Activated T-cell treated with anti-CD3 and anti-CD28 coated beads, Interleukin-2, amount 50 U/mL, for 1 hour (primary cell): ENCODE measurements at places on chromosomes 11 and 22.

GRCh38 chr22:45441138-45441537 is 27.6 kb downstream of the RIBC2 start:
- DNase-seq: peak; percentile 38

DNA sequence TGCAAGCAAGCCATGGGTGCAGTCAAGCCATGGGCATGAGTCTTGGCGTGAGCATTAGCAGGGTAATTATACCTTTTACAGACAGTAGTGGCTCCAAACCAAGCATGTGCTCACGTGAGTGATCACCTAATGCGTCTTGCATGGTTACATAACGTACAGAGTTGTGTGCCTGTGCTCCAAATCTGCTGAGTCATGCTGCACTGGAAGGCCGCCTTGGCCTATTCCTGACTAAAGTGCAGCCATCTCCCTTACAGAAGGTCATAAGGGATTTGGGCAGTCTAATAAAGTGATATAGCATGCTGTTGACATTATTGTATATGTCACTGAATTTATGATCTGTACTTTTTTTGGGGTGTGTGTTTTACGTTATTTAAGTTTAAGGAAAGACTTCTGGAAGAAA is 102.4 kb downstream of the ARHGAP42 start:
- no peak for DNase-seq

GRCh38 chr11:47991266-47991830 is 11.0 kb downstream of the PTPRJ start:
- peak; percentile 38 for DNase-seq

- DNase-seq: no peak
Observed at GRCh38 chr11:118067006-118067405, 9.9 kb upstream of the TMPRSS4 start.

DNA sequence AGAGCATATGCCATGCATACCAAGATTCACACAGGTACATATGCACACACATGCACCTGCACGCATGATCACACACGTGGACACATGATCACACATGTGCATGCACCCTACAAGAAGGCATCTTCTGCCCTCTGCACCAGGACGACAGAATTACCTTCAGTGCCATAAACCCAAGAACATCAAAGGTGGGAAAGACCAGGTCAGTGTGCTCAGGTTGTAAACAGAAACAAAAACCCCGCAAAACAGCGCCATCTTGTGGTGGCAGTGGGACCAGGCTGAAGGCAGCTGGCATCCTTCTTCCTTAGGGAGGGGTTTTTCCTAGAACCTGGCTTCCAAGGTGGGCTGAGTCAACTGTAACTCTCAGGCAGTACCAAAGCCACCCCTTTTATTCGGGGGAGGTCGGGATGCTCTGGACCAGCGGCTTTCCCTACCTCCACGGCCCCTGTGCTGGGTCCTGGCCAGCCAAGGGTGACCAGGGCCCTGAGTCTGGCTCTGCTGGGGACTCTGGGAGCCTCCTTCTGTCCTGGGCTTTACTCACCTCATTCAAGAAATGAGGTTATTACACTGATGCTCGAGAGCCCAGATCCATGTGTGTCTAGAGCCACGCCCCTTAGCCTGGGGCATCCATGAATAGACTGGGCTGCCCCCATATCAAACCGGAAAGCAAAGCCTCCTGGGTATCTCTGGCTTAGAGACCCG is 69.4 kb upstream of the FGF3 start:
- peak; percentile 66 for DNase-seq
